ENCODE measurements at places on chromosomes 11 and 22.

DNA sequence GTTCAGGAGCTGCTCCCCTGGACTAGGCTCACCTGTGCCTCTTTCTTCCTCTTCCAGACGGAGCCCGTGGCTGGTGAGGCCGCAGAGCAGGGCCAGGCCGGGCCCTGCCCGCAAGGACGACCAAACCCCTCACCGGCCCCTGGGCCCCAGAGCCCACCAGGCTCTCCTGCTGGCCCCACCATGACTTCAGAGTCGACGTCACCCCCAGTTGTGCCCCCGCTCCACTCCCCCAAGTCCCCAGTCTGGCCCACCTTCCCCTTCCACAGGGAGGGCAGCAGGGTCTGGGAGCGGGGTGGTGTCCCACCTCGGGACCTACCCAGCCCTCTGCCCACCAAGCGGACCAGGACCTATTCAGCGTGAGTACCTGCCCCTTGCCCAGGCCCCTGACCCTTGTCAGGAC, 11.0 kb downstream of the CSDC2 start:
- DNase-seq, result no peak

DNA sequence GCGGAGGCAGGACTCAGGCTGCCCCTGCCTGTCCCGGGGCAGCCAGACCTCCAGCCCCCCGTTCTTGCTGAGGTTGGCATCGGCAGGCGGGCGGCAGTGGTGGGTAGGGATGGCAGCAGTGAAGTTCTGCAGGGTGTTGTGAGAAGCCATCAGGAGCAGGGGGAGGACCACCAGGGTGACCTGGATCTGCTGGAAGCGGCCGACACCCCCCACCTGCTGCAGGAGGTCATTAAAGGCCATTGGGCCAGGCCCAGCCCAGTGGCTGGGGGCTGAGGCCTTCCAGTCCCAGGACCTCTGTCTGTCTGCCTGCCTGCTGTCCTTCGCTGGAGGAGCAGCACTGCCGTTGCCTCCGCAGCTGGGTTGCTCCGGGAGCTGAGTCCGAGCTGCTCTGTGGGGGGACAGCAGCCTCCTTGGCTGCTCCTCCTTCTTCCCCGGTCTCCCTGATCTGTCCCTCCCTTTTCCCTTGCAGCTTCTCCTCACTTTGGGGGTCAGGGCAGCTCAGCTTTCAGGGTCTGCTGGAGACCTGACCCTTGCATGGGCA, at the start of gene SLC22A6:
Gene SLC22A6, minus strand, starts transcription at position 517 of the 541 bp plus-strand sequence. Its CDS starts 277 bp downstream, at position 240.
- no peak for DNase-seq

DNA sequence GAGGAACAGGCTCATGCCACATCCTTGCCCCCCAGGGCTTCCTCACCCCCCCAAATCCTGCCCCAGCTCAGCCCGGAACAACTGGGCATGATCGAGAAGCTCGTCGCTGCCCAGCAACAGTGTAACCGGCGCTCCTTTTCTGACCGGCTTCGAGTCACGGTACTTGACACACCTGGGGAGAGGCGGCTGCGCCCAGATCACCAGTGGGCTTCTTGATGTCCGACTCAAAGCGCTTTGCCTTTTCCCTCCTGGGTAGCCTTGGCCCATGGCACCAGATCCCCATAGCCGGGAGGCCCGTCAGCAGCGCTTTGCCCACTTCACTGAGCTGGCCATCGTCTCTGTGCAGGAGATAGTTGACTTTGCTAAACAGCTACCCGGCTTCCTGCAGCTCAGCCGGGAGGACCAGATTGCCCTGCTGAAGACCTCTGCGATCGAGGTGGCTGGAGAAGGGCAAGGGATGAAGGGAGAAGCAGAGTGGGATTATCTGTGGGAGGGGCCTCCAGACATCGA, 3.5 kb downstream of the NR1H3 start:
- no peak for DNase-seq

- no peak for DNase-seq
These were observed 64.0 kb downstream of the SOX6 start for GRCh38 chr11:16292167-16292859.

DNA sequence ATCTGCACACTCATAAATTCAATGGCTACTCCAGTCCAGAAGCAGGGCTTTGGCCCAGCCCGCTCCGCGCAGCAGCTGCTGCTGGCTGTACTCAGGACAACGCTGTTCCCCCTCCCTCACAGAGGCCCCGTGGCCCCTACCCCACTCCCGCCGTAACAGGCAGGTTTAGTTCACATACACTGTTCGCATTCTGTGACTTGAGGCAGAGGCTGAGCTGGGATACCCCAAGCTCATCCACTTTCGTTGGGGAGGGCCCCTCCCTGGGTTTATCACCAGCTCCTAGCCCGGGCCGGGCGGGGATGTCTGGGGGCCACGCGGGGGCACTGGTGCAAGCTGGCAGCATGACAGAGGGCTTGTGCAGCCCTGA, 52.4 kb downstream of the SYT13 start:
- no peak for DNase-seq

DNA sequence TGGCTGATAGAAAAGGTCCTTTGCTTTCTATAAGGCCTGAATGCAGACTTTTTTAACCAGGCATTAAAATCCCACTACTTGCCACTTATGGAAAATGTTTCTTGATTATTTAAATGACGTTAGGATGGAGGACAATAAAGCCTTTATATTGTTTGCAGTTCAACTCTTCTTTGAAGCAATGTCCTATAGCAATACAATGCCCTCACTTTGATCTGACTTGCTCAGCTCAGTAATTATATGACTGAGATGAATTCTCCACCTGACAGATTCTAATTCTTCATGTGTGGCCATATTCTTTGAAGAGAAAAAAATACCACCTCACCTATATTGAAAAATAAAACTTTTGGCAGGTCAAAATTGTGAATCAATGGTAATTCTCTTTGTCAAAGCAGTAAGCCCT, 182.0 kb upstream of the MTMR2 start:
- no peak for DNase-seq

- DNase-seq, result no peak
These were observed 11.3 kb downstream of the GGTLC2 start for GRCh38 chr22:22655452-22656290.

DNA sequence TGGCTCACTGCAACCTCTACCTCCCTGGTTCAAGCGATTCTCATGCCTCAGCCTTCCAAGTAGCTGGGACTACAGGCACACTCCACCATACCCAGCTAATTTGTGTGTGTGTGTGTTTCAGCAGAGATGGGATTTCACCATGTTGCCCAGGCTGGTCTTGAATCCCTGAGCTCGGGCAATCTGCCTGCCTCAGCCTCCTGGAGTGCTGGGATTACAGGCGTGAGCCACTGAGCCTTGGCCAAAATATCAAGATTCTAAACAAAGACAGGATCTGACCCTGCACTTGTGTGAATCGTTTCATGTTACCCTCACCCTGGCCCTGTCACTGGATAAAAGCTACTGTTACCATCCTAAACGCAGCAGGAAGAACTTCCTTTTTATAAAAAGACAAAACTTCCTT, 15.6 kb upstream of the THY1 start:
- DNase-seq, result no peak

GRCh38 chr22:29211466-29211865, 5.8 kb downstream of the EMID1 start:
- no peak for DNase-seq

DNA sequence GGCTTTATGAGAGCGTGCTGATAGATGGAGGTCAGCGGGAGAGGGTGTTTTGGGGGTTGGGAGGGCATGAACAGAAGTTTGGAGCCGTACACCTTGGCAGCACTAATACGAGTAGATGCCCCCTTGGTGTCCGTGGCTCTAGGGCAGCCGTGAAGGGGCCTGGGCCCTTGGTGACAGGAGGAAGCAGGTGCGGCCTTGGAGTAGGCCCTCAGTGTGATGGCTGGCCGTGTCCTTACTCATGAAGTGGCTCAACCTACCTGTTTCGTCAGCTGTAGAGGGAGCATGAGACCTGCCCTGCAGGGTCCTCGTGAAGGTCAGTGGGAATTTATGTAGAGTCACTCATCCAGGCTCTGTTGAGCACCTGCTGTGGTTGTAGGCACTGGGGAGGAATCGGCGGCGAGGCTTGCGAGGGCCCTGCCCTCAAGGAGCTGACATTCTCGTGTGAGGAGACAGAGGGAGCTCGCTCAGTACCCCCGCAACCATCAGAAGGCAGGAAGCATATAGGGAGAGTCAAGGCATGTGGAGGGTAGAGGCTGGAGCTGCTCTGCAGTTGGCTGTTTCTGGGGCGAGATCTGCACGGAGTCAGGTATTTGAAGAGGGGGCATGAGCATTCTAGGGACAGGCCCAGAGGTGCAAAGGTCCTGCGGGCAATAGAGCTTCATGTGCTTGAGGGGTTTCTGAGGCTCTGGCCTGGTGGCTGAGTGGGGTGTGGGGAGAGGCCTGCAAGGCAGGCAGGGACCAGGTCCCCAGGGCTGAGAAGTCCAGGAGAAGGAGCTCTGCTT, 39.6 kb downstream of the TBC1D22A start:
- no peak for DNase-seq

DNA sequence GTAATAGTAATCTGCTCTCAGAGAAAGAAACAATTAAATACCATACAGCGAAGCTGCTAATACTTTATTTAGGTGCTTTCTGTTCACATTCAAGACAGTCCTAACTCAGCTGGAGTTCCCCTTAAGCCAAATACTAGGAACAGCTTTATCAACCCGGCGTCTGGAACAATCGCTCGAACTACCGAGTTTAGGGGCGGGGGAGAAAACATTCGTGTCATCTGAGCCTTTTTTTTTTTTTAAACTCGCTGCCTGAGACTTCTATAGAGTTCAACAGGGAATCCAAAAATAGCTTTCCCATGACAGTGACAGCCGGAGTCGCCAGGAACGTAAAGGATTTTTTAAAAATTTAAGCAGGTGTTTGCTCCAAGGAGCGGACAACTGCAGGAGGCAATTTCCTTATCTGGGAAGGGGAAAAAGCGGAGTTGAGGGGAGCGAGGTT, 852 bp downstream of the TRAF6 start:
- DNase-seq, result peak; percentile 33

DNA sequence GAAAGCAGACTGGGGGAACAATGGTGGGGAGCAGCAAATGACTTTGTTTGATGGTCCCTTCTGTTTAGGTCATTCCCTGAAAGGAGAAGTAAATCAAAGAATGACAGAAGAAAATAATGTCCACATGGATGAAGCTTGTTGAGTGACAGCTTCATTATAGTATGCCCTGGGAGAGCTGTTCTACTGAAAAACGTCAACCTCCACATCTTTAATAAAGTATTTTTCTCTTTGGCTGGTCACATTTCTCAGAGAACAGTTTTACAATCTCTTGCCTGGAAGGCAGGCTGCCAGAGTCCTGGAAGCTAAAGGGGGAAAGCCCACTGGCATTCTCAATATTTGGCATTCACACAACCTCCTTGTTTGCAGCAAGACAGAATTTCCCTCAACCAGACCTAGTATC, 287.9 kb downstream of the SWAP70 start:
- no peak for DNase-seq

GRCh38 chr11:83265331-83265730, 20.8 kb downstream of the CCDC90B start:
- no peak for DNase-seq

- peak; percentile 48 for DNase-seq
These were observed 14.9 kb downstream of the RAC2 start for GRCh38 chr22:37229012-37229804.

- no peak for DNase-seq
These were observed 2.1 kb downstream of the C22orf23 start for GRCh38 chr22:37951305-37951704.

- DNase-seq, result no peak
These were observed 365.0 kb downstream of the TBC1D22A start for GRCh38 chr22:47127441-47127871.

- no peak for DNase-seq
These were observed 12.6 kb upstream of the UBASH3B start for GRCh38 chr11:122642971-122643370.

- no peak for DNase-seq
These were observed 4.8 kb downstream of the LIF start for GRCh38 chr22:30241576-30242371.

DNA sequence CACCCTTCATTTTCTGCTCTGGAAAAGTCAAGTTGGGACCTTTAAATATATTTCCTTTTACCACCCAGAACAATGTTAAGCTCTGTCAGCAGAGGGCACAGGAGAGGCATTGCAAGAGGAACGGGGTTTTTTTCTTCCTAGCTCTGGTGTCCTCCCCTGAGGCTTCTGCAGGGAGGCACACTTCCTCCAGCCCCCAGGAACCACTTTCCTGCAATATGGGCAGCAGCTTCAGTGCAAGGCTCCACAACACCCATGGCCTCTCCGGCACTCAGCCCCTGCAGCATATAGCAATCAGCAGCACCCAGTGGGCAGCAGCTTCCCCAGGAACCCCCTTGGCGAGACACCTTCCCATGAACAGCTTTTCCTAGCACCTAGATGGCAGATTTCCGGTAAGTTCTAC, 101.4 kb downstream of the SYT9 start:
- no peak for DNase-seq

- no peak for DNase-seq
These were observed 23.9 kb downstream of the EHF start for GRCh38 chr11:34644669-34645406.

- DNase-seq, result no peak
These were observed 2.1 kb downstream of the PNPLA3 start for GRCh38 chr22:43925433-43926348.

- peak; percentile 74 for DNase-seq
These were observed 5.1 kb downstream of the APBB1 start for GRCh38 chr11:6413791-6414201.

GRCh38 chr22:42196454-42196853, 65.8 kb upstream of the CYP2D6 start:
- no peak for DNase-seq

GRCh38 chr11:7520981-7521487, 7.2 kb downstream of the PPFIBP2 start:
- no peak for DNase-seq
